AML-193 (cell line): ENCODE measurements at places on chromosomes 16 and 17.

DNA sequence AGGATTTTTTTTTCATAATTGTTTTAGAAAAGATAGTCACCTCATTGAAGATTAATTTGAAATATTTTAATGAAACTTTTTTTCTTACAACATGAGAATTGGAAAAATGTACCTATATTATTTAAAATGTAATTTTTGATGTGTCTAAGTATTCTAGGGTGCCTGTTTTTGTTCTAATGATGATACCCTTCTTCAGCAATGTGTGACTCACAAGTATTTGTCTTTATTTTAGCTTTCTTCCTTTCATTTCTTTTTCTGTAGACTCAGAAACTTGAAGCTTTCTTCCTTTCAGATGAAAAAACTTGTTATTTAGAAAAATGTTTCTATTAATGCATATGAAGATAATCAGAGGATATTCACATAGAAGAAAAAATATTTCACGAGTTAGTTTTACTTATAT lies 231.8 kb downstream of the BCAS3 start:
- no peak for DNase-seq

GRCh38 chr16:47873434-47873833 lies 282.4 kb downstream of the ABCC12 start:
- DNase-seq = no peak

DNA sequence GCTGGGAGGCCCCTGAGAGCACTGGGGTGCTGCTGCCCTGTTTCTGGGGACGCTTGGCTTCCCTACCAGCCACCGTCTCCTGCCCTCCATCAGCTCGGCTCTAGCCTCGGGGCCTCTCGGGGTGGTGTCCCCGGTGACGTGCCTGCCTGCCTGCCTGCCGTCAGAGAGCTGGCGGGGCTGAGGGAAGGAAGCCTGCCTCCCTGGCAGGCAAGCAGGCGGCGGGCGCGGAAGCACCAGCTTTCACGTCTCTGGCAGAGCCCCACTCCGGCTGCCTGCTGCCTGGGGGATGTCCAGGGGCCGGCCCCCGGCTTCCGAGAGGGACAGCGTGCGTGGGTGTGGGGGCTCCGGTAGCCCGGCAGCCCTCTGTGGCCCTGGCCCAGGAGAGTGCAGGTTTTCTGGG lies 9.3 kb downstream of the CENPX start:
- DNase-seq = no peak

DNA sequence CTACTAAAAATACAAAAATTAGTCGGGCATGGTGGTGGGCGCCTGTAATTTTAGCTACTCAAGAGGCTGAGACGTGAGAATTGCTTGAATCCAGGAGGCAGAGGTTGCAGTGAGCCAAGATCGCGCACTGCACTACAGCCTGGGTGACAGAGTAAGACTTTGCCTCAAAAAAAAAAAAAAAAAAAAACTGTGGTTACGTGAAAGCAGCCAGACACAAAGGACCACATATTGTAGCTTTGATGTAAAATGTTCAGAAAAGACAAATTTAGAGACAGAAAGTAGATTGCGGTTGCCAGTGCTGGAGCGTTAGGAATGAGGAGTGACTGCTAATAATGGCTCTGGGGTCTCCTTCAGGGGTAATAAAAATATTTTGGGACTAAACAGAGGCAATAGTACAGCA lies 4.0 kb upstream of the MEAK7 start:
- DNase-seq = no peak

DNA sequence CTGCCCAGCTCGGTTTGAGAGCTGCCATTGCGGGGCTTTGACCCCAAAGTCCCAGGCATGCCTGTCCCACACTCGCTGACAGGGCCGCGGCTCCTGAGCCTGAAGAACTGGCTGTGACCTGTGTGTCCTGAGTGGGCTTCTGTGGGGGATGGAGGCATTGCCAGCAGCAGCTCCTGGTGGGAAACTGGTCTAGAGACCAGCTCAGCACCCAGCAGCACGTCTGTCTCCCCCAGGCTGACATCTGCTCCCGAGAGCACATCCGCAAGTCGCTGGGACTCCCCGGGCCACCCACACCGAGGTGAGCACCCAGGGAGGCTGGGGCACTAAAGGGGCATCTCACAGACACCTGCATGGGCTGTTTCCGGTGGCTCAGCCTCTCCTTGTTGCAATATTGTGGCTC lies 13.4 kb downstream of the ENDOV start:
- DNase-seq = no peak

DNA sequence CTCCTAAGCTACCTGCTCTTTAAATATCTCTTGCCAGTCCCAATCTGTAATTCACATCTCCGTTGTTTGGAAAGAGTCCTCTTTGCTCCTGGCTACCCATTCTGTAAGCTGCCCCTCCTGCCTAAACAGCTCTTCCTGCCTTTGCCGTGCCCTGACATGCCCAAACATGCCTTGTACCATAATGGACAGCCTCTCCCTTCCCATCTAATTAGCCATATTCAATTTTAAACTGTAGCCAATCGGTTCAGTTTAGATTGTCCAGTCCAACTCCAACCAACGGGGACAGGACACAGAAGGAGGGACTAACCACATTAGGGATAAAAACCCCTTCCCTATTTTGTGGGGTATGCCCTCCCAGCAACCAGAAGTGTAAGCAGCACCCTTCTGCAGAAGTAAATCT lies 30.6 kb upstream of the CLEC3A start:
- DNase-seq = no peak

DNA sequence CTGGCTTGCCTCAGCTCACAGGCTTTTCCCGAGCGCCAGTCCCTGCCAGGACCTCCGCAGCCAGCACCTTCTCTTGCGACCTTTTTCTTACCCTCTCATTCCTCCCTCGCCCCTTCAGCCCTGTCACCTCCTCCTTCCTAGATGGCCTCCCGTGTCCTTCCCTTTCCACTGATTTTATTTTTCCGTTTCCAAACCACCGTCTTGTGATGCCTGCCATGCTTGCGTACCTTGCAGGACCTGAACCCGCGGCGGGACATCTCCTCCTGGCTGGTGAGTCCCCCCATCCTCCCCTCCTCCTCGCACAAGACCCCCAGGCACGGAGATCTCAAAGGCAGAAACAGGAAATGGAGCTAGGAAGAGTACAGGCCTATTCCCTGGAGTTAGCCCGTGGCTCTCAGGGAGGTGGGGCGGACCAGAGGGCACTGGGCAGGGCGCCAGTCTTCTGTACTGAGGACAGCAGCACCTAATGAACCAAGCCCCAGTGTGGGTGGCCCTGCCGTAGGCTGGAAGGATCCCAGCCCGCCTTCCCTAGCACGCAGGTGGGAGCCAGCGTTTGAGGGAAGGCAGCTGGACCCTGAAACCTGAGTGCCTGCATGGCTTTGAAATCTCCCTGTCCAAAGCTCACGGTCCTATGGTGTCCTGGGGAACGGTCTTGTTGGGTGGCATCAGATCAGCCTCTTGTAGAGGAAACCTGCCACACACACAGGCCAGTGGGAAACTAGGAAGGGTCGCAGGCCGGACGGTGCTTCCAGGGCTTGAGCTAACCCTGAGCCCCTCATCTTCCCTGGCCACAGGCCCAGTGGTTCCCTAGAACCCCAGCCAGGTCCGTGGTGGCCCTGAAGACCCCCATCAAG lies 612 bp downstream of the CISD3 start:
- peak; percentile 43 for DNase-seq

GRCh38 chr16:84425696-84426095 lies 57.4 kb downstream of the ATP2C2 start:
- no peak for DNase-seq

GRCh38 chr17:42276609-42277341 lies 584 bp upstream of the STAT5B start:
- peak; percentile 61 for DNase-seq

- peak; percentile 9 for DNase-seq
These were observed 630.8 kb upstream of the KIF2B start for GRCh38 chr17:53191878-53192277.

DNA sequence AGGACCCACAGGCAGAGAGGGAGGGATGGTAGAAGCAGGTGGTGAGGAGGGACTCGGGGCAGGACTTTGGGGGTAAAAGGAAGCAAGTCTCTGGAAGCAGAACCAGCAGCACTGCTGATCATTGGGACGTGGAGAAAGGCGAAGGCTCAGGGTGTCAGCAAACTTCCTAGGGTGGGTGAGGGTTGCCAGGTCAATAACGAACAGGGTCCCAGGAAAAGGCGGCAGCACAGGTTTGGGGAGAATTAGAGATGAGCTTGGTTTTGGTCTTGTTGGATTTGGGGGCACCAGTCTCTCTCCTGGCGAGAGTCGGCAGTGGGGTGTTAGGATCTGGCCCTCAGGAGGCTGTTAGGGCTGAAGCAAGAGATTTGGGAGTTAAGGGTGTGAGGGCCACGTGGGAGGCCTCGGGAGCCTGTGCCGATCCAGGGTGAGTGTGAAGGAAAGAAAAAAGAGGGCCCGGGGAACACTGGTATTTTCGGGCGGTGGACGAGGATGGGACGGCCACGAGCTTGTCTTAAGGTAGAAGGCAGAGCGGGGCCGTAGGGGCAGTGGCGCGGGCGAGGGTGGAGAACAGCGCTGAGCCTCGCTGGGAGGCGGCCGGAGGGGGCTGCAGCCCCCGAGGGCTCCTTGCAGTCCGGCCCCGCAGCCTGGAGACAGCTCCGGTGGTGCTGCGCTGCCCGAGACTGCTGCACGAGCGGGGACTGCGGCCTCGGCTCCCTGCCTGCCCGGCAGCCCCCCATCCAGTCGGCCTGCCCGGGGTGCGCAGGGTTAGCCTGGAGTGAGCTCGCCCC lies 765 bp upstream of the ADORA2B start:
- no peak for DNase-seq

DNA sequence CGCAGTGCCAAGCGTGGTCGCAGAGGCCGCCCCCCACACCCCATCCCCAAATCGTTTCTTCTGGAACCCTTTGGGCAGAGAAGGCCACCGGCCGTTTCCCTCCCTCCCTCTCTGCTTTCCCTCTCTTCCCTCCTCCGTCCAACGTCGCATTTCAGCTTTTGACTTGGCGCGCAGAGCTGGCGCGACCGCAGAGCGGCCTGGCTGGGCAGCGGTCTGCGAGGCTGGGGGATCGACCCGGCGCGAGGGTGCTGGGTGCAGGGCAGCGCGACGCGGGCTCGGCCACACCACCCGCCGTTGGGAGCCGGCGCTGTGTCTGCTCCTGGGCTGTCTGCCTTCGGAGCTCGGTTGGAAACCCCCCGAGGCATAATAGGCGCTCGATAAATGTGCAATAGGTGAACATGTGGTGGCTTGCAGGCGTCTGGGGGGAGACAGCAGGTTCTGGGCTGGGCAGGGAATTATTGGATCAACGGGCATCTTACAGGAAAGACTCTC lies 2.8 kb upstream of the NTN3 start:
- DNase-seq = no peak

DNA sequence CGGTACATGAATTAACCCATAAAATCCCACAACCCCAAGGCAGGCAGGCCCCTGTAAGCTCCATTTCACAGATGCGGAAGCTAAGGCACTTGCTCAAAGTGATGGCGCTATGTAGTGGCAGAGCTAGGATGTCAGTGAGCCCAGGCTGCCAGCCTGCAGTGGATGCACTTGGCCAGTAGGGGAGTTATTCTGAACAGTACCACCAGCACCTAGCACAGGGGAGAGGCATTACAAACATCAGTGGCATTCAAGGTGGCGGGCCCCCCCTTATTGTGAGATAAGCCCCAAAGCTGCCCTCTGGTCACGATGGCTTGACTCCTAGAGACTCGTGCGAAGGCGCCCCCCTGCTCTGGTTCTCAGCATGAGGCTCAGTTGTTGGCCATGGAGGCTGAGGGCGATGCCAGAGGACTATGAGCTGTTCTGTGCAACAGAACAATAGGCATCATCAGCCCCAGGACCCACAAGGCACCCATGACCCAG lies 33.8 kb downstream of the GTF3C1 start:
- DNase-seq = peak; percentile 2

GRCh38 chr17:78980624-78980972 lies 875 bp upstream of the LGALS3BP start:
- no peak for DNase-seq

DNA sequence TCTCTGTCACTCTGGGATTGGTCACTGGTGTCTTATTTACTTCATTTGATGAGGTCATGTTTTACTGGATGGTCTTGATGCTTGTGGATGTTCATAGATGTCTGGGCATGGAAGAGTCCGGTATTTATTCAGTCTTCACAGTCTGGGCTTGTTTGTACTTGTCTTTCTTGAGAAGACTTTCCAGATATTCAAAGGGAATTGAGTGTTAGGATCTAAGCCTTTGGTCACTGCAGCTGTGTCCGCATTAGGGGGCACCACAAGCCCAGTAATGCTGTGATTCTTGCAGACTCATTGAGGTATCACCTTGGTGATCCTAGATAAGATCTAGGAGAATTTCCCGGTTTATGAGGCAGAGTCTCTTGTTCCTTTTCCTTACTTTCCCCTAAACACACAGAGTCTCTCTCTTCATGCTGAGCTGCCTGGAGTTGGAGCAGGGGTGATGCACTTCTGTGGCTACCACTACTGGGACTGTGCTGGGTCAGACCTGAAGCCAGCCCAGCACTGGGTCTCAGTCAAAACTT lies 214.7 kb downstream of the SPECC1 start:
- no peak for DNase-seq

DNA sequence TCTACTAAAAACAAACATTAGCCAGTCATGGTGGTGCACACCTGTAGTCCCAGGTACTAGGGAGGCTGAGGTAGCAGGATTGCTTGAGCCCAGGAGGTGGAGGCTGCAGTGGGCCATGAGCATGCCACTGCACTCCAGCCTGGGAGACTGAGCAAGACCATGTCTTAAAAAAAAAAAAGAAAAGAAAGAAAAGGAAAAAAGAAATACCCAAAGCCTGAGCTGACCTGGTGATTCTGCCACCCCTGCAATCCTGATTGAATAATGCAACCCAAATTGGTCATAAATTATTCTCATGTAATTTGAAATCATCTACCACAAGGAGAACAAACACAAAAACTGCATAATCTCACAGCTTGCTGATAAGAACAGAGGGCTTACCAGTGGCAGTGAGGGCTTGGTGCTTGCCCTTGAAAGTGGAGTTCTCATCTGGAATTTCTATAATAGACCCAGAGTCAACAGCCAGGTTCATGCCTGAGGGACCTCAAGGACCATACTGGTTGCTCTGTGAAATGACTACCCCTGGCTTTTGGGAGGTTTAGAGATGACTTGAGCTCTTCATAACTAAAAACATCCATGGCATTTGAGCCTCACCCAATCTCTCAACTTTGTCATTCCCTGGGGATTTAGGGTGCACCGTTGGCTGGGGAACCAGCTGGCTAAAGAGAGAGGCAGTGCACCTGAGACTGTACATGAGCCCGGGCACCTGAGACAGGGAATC lies 35.4 kb upstream of the TMC5 start:
- no peak for DNase-seq
